ENCODE measurements at places on chromosomes 5 and 9.
A peak's percentile ranks its signal among the peaks of the same experiment; 100 is the strongest.

- no peak for ATAC-seq
These were observed 15.6 kb upstream of the CLK4 start for GRCh38 chr5:178642351-178642909.

DNA sequence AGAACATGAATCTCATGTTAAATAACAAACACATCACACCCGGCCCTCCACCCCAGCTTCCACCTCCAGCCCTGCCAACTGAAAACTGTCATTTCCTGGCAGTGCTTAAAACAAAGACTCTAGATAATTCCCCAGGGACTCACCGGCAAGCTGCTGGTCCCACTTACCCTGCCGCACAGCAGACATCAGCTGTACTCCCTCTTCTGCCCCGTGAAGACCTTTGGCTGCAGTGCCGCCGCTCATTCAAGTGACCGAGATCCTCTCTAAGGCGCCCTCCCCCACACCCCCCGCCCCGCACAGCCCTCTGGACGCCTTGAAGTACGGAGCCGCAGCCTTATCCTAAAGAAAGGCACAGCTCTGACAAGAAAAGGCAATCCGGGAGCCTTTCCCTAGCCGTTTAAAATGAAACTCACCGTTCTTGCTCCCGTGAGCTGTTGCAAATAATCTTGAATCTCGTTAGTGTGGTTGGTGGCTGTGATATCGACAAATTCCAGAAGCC lies 434 bp downstream of the GLRX start:
- peak; percentile 86 for ATAC-seq

GRCh38 chr5:74105126-74105780 lies 479.3 kb downstream of the ARHGEF28 start:
- no peak for ATAC-seq

GRCh38 chr5:24005384-24005783 lies 498.0 kb downstream of the PRDM9 start:
- no peak for ATAC-seq

- no peak for ATAC-seq
These were observed 78.8 kb downstream of the GNA14 start for GRCh38 chr9:77569335-77569734.

DNA sequence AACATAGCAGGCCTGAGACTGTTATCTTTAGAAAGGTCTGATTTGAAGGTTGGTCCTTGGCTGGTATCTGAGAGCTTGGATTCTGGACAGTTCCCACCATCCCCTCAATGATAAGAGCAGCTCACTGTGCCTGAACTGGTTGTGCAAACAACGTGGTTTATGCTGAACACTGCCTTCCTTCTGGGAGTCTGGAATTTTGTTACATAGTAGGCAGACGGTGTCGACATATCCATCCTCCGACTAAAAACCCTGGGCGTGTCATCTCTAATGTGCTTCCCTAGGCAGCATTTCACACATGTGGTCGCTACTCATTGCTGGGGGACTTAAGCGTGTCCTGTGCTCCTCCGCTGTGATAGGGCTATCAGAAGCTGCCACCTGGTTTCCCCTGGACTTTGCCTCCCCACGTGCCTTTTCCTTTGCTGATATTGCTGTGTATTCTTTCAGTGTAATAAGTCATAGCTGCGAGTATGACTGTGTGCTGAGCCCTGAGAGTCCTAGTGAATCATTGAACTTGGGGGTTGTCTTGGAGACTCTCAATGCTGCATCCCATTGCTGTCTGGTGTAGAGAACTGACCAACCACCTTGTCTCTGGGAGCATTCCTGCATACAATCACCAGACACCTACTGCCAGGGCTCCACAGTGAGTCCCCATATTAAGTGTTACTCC lies 119.1 kb upstream of the TBC1D2 start:
- no peak for ATAC-seq

GRCh38 chr9:135326633-135327152 lies 152.9 kb upstream of the PPP1R26 start:
- ATAC-seq: no peak

DNA sequence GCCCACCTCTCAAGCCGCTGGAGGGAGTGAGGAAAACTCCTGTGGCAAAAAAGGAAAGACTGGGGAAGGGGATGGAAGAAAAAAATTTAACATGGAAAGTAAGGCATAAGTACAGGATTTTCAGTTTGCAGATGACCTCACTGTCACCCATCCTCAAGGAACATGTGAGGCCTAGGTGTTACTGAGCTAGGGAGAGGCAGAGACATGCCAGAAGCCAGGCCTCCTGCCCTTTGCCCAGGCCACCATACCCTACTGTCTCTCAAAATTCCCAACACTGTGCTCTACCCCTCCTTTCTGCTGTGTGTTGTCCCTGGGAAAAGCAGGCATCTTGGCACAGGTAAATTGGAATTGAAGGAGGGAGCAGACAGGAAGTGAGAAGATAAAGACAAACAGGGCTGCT lies 4.4 kb upstream of the MGAT1 start:
- no peak for ATAC-seq

GRCh38 chr9:70504834-70505233 lies 90.4 kb upstream of the KLF9 start:
- no peak for ATAC-seq

DNA sequence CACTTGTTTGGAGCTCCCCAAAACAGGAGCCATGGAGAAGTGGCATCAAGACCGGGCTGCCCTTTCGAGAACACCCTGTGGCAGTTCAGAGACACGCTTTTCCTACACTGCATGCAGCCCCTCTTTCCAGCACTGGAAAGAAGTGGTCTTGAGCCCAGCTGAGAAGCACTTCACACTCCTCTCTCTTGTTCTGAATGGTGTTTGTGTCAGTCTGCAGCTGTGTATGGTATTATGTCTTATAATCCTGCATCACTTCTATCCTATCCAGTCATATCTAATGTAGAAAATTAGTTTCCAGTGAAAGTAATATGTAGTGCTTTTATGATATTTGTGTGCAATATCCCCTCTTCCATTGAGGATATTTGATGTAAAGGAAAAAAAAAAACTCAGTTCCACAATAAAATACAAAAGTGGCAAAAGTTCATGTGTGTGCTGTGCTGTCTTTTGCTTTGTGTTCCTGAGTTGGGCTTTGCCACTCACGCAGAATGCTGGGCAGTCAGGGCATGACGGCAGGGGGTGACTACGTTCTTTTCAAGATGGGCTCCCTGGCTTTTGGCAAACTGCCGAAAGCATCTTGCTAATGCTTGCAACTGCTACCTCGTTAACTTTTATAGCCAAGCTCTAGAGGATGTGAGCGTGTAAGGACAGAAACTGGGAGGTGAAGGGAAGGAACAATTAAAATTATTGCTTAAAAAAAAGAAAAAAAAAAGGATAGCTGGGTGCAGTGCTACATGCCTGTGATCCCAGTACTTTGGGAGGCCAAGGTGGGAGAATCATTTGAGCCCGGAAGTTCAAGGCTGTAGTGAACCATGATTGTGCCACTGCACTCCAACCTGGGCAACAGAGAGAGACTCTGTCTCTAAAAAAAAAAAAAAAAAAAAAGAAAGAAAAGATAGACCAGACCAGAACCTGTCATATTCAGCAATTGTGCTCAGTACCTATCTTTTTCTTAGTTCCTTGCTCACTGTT lies 102.2 kb downstream of the MAP1B start:
- no peak for ATAC-seq
